ENCODE measurements at places on chromosomes 1 and 21. TPM values are rescaled to one million over a fixed set of nuclear protein-coding genes. Genes with fewer than 3 reads are reported as not detected.

TMEM240 gene
- 8.8 TPM for total RNA-seq

LCE1D gene
- not detected for total RNA-seq

KLF17 gene
- not detected for total RNA-seq

KRTAP26-1 gene
- not detected for total RNA-seq

SFN gene
- 14.3 TPM for total RNA-seq

ZMPSTE24 gene
- total RNA-seq: 31.7 TPM

COL8A2 gene
- total RNA-seq: 3.3 TPM

BCAN gene
- total RNA-seq: 2.5 TPM

EFNA1 gene
- total RNA-seq: 6.5 TPM

CD164L2 gene
- total RNA-seq: 3.0 TPM

Data from WTC11 (cell line).